ENCODE measurements at places on chromosomes 16 and 17.

- DNase-seq: no peak
Observed at GRCh38 chr17:64133546-64134215, 3.7 kb upstream of the ERN1 start.

DNA sequence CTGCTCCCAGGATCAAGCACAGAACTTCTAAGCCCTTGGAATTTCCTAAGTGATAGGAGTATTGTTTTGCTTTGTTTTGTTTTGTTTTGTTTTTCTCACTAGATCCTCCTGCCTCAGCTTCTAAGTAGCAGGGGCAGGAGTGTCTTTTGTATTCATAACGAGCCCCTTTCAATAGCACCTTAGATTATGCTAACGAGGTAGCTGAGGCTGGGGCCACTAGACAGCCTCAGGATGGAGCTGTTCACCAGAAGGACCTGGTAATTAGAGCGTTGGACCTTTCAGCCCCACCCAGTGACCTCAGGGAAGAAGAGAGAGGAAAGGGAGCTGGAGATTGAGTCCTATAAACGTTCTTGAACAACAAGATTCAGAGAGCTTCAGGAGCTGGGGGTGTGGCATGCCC is 43.6 kb downstream of the IKZF3 start:
- DNase-seq: no peak

DNA sequence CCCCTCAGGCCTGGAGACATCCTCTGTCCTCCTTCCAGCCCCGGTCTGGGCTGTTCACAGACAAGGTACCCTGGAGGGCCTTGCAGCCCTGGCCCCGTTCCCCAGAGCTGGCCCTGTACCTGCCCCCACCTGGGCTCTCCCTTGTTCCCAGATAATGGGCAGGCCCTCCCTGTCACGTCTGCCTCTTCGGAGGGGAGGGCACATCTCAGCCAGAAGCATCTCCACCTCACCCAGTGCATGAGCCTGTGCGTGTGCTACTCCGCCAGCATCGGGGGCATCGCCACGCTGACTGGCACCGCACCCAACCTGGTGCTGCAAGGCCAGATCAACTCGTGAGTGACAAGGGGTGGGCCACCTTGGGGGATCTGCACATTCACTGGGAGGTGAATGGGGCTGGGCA is 14.9 kb upstream of the FOXN1 start:
- DNase-seq: no peak

DNA sequence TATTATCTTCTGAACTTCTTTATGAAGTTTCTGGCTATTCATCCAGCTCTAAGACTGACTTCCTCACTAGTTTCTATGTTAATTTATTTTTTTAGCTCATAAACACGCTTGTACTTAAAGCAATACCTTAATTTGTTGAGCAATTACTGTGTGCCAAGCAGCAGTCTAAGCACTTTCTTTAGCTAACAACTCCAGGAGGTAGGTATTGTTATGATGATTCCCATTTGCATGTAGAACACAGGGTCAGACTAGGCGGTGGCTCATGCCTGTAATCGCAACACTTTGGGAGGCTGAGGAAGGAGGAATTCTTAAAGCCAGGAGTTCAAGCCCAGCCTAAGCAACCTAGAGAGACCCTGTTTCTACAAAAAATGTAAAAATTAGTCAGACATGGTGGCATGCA is 19.8 kb downstream of the DNAH3 start:
- no peak for DNase-seq

DNA sequence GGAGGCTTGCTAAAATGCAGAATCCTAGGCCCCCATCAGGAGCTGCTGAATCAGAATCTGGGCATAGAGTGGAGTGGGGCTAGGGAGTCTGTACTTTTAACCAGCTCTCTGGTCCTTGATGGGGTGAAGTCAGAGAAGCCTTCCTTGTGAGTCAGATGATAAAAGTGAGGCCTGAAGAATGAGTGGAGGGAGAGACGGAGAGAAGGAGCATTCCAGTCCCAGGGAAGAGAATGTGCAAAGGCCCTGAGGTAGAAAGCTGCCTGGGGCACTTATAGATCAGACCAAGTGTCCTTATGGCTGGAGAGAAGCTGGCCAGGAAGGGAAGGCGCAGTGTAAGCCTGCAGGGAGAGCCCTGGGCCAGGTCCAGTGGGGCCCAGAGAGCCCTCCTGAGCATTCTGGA is 235.1 kb upstream of the NLRP1 start:
- DNase-seq: no peak

DNA sequence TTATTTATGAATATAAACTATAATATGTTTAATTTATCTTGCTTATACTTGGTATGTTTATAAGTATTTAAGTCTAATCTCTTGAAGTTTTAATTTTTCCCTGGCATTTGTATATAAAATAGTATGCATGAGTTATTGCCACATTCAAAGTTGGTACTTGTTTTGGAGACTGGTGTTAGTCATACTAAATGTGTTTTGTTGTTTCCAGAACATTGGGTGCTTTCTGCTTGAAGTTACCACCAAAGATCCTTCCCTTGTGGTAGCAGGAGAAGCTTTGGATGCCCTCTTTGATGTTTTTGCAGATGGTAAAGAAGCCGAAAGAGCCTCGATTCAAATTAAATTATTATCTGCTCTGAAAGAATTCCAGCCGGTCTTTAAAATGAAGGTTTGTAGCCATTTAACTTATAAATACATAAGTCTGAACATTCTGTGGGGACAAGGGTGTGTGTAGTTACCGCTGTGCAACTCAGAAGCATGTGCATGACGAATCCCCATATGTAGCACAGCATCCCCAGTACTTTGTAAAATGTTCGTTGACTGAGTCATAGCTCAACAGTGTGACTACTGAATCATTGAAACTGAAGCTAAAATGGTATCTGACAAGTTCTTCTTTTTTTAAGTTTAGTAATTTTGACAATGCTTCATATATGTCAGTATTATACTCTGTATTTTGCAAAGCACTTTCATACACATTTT is 36.4 kb downstream of the HEATR3 start:
- DNase-seq: no peak

GRCh38 chr16:397135-397661 is at the start of gene NME4:
TSS of gene NME4 (plus strand) at chr16:397199. CDS start at chr16:397223, 24 bp downstream.
- DNase-seq: no peak

- DNase-seq: no peak
Observed at GRCh38 chr16:476039-476438, 50.6 kb downstream of the RAB11FIP3 start.

- DNase-seq: no peak
Observed at GRCh38 chr16:23008041-23008440, 141.2 kb downstream of the USP31 start.

GRCh38 chr16:55900616-55901393 is 25.6 kb upstream of the CES5A start:
- DNase-seq: no peak

- no peak for DNase-seq
Observed at GRCh38 chr16:69619514-69619913, 53.7 kb downstream of the NFAT5 start.

- peak; percentile 57 for DNase-seq
Observed at GRCh38 chr17:17205368-17206123, 587 bp downstream of the PLD6 start.

- DNase-seq: no peak
Observed at GRCh38 chr17:40532520-40533253, 31.3 kb upstream of the TNS4 start.

DNA sequence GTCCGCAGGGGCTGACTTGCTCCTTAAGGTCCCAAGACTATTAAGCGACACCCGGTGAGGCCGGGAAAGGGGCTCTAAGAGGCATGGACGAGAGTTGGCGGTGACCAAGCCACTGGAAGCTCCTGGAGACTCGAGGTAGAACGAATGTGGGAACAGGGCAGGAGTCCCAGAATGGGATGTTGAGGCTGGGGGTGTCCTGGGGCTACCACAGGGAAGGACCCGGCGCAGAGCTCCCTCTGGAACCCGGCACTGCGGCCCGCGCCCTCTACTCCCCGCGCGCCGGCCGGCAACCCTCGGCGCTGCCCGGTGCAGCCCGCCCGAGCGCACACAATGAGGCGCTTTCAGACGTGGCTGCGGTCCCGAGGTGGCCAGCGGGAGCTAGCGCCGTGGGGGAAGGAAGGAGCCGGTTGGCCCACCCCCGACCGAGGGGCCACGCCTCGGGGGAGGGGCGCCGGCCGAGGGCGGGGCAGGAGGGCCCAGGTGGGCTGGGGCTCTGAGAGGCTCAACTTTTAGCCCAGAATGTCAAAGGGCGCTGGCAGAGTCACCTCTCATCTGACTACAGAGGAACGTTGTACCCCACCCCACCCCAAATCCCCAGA is at the start of gene CHST6:
TSS of gene CHST6 (minus strand) at position 366 of the 599 bp plus-strand sequence. CDS start 15,613 bp downstream, outside the sequence.
- DNase-seq: no peak

- no peak for DNase-seq
Observed at GRCh38 chr16:65062736-65063583, 58.9 kb downstream of the CDH11 start.

DNA sequence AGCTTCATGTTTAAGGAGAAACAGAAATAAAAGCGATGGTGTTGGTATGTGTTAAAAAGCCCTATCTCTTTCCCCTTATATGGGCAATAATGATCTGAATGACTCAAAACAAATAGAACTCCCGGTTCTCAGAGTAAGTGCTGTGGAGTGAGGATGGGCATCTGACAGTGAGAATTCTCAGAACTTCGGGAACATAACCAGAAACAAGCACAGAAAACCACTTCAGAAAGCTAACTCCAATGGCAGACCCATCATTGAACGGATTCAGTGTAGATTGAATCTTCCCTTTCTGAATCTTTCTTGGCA is 67.2 kb downstream of the CDH8 start:
- no peak for DNase-seq

DNA sequence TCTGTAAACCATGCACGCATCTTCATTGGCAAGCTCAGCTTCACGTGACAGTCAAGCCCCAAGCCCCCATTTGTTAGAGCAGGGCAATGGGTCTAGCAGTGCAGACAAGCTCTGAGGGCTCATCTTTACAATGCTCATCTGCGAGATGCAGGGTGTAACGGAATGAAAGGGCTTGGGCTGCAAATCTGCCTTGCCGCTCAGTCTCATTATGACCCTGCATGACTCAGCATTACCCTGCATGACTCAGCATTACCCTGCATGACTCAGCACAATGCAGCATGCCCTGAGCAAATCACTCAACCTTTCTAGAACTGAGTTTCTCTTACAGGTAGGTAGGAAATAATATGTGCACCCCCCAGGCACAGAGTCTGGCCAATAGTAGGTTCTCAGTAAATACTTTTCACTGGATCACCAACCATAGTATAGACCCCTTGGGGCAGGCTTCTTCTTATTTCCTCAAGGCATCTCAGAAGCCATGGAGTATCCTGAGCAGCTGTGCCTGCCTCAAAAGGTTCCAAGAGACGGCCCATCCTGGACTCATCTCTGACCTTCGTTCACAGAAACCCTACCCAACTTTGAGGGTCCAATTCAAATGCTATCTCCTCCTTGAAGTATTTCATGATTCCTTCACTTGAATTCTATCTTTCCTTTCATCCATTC is 391.3 kb upstream of the CDH5 start:
- no peak for DNase-seq

DNA sequence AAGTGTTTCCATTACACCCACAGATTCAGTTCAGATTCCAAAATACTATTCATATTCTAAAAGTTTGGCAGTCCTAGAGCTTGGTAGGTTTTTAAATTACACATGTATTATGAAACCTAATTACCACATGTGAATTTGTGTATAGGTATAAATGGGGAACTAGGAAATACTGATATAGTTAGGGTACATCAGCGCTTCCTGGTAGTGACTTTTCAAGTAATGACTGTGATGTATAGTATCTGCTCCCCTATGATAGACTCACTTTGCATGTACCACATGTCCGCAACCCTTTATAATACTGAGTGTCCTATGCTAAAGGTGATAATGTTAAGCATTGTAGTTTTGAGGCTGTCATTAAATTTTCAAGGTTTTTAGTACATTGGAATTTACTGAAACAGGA is 22.9 kb downstream of the CDK12 start:
- no peak for DNase-seq

DNA sequence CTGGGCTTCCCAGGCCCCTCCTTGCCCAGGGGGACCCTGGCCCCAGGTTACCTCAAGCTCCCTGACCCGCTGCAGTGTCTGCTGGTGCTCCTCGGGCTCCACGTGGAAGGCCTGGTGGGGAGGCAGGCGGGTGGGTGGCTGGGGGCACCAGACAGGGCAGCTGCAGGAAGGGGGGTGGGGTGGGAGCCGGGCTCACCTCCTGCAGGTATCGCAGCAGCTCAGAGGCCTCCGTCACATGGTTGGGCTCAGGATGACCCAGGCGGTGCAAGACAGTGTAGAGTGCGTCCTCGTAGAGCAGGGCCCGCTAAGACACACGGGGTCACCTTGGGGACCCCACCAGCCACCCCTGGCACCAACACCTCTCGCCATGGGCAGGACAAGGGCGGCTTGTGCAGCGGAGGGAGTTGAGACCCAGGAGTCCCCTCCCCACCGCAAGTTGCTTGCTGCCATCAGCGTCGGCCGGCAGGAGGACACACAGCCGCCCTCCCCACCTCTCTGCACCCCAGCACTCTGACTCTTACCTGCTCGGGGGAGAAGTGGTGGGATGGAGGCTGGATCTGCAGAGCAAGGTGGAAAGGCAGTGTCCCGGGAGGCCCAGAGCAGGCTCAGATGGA is 1.1 kb downstream of the UNC13D start:
- no peak for DNase-seq

- no peak for DNase-seq
Observed at GRCh38 chr17:31321966-31322365, 544 bp upstream of the EVI2A start.

- DNase-seq: no peak
Observed at GRCh38 chr16:25109643-25110042, 1.9 kb upstream of the LCMT1 start.

DNA sequence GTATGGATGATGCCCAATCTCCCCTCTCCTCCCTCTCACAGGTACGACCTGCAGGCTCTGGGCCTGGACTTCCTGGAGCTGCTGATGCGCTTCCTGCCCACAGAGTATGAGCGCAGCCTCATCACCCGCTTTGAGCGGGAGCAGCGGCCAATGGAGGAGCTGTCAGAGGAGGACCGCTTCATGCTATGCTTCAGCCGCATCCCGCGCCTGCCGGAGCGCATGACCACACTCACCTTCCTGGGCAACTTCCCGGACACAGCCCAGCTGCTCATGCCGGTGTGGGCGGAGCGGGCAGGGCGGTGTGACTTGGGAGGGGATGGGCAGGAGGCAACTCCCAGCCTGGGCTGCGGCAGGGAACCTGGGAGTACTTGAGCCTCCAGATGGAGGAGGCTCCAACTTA is 18.1 kb downstream of the SPATA32 start:
- no peak for DNase-seq

DNA sequence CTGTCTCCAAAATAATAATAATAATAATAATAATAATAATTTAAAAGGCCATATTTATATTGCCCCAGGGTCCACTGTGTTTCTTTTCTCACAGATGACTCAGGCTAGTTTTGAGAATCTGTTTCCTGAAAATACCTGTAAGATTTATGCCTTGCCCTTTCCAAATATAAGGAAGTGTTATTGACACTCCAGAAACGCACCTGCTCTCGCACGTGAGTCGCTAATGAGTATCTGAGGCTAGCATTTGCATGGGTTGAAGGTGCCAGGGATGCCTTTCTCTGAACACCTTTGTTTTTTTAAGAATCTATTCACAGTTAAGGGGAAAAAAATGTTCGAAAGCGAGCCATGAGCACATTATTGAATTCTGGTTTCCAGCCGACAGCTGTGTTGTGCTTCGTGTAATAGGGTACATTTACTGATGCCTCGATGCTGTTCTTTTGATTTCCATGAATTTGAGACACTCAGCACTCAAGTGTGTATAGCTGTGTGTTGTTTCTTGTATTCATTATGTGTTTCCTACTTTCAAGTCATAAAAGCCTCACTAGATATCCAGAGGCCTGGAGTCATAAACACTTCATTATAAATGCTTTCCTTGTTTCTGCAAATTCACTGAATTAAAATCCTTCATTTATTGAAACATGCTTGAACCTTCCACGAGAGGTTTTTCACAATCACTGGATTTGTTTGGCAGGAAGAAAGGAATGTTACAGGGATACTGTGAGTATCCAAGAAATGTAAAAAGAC is 45.0 kb upstream of the NOL11 start:
- DNase-seq: no peak

- no peak for DNase-seq
Observed at GRCh38 chr17:17412326-17412725, 64.5 kb upstream of the MED9 start.
